ENCODE measurements at places on chromosomes 13 and 19. TPM values are rescaled to one million over a fixed set of nuclear protein-coding genes. Genes with fewer than 3 reads are reported as not detected.

PCDH9 gene
- total RNA-seq = 5.8 TPM

ZNF324B gene
- 7.9 TPM for total RNA-seq

MEIS3 gene
- 9.6 TPM for total RNA-seq

ELAVL3 gene
- 5.3 TPM for total RNA-seq

- peak; percentile 22 for DNase-seq
Measured at GRCh38 chr13:52405767-52406494, at the start of gene THSD1. TSS of gene THSD1 (minus strand) at chr13:52406172. CDS start at chr13:52402600, 3,572 bp downstream.

DNA sequence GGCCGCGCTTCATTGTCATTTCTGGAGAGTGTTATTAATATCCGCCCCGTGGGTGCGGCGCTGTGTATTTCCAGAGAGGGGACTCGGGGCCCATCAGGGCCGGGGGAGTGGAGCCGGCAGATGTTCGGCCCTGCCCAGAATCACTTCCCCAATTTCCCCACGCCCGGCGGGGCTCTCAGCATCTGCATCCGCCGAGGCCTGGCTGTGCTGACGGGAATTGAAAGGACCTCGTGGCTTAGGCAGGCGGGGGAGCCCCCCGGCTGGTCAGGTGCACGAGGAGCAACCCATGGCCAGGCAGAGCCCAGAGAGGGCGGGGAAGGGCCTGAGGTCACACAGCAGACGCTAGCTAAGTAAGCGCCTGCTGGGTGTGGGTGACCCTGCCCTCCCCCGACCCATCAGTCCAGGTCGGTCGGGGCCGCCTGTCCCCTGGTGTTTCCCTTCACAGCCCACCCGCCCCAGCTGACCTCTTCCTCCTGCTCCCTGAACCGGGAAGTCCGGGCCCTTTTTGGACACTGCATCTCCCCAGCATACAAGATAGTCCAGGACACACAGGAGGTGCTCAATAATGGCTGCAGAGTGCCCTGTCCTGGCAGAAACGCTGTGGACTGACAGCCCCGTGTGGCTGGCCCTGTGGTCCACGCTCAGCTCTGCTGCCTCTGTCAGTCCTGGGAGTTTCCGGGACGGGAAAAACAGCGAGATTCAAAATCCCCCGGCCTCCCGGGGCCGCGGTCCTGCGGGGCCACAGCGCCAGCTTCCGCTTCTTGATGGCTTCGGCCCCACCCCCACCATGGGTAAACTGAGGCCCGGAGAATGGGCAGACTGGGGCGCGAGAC is 22.1 kb downstream of the ARID3A start:
- no peak for DNase-seq

DNA sequence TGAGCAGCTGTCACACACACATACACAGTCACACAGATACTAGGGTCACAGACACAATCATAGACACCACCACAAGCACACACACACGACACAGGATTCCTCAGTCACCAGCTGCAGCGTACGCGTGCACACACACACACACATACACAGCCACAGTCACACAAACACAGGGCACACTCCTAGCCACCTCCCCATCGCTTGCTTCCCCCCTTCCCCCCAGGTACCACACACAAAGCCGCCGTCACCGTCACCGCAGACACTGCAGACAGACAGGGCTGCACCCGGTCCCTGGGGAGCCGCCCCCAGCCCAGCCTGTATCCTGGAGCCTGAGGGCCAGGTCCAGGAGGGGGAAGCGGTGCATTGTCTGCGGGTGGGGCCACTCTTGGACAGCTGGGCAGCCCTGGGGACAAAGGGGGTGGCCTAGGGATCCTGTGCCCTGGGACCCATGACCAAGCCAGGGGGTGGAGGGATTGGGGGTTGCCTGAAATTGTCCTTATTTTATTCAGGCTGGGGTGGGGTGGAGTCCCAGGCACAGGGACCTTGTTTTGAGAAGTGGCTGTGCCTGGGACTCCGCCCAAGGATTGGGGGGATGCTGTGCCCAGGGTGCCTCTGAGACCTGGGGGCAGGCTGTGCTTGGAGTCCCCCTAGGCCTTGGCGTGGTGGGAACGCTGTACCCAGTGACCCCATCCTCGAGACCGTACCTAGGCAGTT is 957 bp downstream of the NUMBL start:
- peak; percentile 27 for DNase-seq

DNA sequence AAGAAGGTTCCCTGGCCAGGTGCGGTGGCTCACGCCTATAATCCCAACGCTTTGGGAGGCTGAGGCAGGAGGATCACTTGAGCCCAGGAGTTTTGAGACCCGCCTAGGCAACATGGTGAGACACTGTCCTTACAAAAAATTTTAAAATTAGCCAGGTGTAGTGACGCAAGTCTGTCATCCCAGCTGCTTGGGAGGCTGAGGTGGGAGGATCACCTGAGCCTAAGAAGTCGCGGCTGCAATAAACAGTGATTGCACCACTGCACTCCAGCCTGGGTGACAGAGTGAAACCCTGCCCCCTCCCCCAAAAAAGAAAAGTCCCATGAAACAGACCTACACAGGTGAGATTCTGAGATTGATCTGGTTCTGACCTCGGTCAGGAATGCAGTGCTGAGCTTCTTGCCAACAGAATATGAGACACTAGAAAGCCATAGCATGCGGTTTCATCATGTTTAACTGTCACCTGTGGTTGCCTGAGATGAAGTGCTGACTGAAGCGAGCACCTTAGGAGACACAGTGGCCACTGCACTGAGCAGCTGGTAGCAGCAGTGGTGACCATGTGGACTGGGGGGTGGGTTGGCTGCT is 2.0 kb upstream of the A1BG start:
- DNase-seq = no peak

GRCh38 chr19:29079356-29080032 is 133.5 kb downstream of the UQCRFS1 start:
- DNase-seq = no peak

- DNase-seq = no peak
Measured at GRCh38 chr13:79898996-79899395, 418.0 kb downstream of the NDFIP2 start.

DNA sequence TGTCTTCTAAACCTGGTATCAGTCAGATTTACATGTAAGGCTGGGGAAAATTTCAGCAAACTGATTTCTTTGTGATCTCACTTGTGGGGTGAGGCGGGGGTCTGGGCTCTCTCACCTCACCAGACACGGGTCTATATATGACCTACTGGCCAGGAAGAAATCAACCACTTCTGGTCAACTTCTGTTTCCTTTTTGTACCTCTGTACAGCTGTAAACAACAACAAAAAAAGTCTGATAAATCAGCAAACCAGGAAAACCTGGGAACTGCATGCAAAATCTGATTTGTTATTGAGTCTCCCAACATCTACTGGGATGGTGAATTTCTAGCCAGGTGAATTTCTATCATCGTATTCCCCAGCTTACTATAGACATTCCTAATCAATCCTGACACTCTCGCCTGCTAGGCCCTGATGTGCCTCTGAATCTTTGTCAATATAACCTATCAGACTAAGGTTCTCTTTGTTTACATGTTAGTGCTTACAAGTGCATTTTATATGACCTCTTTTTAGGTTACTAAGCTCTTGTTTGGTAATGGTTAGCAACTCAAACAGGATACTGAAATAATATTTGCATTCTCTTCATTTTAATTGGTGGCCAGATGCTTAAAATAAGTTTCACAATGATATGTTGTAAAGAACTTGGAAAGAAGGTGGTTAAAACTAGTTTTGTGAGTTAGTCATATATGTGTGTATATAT is 77.7 kb downstream of the LRRC63 start:
- DNase-seq = no peak

DNA sequence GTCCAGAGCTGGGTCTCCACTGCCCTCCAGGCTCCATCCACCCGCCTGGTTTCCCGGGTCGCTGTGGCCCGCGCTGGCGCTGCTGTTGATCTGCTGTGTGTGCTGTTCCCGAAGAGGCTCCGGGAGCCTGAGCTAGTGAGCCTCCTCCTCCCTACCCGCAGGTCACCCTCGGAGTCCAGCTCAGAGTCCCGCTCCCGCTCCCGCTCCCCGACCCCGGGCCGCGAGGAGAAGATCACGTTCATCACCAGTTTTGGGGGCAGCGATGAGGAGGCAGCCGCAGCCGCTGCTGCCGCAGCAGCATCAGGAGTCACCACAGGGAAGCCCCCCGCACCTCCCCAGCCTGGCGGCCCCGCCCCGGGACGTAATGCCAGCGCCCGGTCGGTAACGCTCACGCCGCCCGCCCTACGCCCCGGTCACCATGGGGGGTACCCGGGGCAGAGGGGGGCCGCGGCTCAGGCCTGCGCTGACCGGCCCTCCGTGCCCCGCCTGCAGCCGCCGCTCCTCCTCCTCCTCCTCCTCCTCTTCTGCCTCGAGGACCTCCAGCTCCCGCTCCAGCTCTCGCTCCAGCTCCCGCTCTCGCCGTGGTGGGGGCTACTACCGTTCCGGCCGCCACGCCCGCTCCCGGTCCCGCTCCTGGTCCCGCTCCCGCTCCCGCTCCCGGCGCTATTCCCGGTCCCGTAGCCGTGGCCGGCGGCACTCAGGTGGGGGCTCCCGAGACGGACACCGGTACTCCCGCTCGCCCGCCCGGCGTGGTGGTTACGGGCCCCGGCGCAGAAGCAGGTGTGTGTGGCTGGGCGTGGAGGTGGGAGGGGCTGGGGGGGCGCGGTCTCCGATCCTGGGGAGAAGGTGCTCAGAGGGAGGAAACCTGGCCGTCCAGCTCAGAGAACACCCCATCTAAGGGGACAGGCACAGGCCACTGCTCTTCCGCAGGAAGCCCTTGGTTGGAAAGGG is 12.2 kb downstream of the ZNF296 start:
- no peak for DNase-seq

DNA sequence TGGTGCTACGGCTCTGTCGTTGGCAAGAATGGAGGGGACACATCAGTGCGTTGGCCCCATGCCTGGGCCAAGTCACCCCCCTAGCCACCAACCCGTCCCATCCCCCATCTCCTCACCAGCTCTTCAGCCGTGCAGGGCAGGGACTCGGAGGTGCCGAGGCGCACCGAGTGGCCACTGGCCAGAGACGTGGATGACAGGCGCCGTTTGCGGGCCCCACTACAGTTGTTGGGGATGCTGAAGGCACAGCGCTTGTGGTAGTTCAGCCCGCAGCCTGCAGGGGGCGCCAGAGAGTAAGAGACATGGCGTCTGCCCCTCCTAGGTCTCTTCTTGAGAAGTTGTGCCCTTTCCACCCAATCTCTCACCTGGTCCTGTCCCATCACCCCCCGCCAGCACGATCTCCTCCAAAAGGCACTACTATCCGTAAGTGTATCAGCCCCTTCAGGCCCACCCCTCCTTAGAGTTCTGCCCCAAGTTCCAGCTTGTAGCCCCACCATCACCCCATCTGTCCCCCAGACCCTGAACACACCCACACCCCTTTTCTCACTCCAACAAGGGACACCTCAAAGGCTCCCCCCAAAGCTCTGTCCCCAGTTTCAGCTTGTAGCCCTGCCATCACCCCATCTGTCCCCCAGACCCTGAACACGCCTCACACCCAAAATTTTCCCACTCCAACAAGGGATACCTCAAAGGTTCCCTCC is 12.4 kb downstream of the PRKD2 start:
- peak; percentile 70 for DNase-seq

- peak; percentile 38 for DNase-seq
Measured at GRCh38 chr13:100130092-100130491, 41.2 kb downstream of the PCCA start.

DNA sequence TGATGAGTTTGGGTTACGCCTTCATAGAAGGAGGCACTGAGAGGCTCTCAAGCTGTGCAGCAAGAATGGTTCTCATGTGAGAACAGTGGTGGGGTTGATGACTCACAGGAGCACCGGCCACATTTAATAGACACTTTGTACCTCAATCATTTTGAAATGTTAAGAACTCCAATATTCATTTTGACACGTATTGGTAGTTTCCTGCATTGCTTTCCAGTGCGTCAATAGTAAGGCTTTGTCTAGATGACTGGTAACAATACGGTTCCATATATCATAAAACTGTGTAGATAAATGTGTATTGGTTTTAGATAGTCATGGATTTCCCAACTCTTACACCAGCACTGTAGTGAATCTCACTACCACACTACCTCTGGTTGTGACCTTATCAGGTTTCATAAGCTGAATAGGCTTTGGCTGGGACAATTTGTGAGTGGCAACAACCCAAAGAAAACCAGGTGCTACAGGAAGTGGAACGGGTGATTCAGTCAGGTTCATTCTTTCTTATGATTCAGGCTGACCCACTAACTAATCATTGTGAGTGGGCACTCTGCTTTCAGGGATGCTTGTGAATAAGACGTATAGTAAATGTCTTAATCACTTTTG is 362.6 kb downstream of the KLF5 start:
- DNase-seq = no peak

DNA sequence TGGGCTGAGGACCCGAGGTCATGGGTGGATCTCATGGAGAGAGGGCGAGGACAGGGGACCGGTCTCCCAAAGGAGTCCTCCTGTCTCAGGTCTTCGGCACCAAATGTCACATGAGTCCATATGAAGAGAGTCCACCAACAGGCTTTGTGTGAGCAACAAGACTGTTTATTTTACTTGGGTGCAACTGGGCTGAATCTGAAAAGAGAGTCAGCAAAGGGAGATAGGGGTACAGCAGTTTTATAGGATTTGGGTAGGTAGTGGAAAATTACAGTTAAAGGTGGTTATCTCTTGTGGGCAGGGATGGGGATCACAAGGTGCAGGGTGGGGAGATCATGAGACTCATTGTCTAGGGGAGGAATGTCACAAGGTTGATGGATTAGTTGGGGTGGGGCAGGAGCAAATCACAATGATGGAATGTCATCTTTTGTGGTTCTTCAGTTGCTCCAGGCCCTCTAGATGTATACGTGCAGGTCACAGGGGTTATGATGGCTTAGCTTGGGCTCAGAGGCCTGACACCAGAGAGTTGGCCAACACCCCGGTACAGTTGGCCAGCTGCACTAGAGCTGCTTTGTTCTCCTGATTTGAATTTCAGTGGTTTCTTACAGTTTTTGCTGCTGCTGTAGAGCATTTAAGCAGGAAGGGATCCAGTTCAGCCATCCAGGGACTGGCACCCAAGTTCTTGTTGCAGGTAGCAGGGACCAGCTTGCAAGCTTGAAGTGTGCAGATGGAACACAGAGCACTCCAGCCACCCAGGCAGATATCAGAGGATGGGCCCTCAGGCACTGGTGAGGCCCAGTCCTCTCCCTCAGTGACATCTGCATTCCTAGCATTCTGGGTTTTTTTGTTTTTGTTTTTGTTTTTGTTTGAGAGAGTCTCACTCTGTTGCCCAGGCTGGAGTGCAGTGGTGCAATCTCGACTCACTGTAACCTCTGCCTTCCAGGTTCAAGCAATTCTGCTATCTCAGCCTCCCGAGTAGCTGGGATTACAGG is 26.4 kb upstream of the IGFL1 start:
- DNase-seq = no peak

GRCh38 chr13:111573801-111574200 is 253.4 kb downstream of the TEX29 start:
- DNase-seq = no peak
